ENCODE measurements at places on chromosomes 5 and 9.

DNA sequence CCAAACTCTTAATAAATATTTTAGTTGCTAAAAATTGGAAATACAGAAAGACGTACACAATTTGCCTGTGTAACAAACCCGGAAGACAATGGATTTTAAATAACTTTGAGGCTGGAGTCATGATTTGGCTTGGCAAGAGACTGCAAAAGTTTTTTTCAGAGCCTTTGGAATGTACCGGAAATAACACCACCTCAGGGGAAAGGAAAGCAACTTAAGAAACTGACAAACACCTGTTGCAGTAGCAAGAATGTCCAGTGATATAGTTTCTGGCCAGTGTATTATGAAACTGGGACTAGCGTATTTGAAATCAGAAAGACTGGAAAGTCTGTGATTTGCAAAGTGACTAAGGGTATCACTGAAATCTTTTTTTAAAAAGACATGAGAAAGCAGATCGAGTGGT lies 842 bp downstream of the MUSK start:
- no peak for DNase-seq

- no peak for DNase-seq
These were observed 80.3 kb downstream of the EPB41L4A start for GRCh38 chr5:112338681-112339337.

GRCh38 chr5:62038024-62038423 lies 268.0 kb upstream of the KIF2A start:
- DNase-seq: no peak

GRCh38 chr9:16823906-16824305 lies 46.6 kb downstream of the BNC2 start:
- DNase-seq: no peak

DNA sequence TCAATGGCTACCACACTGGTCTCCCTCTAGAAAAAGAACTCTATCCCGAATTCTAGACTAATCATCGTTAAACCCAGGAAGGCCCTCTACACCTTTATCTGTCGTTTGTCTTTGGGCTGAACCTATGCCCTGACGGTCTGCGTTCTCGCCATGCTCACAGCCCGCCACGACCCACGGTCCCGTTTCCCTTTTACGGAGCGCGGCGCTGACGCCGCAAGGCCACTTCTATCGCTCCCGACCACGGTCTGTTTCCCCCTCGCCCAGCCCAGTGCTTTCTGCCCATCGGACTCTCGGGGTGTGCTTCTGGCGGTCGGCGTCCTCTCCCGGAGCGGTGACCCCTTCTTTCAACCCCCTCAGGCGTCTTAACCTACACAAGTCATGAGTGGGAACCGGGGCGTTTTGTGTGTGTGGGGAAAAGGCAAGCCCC lies 974 bp downstream of the C9orf40 start:
- DNase-seq: peak; percentile 9

GRCh38 chr5:34415559-34416198 lies 240.4 kb upstream of the RAI14 start:
- no peak for DNase-seq

- no peak for DNase-seq
These were observed 115.9 kb downstream of the CDC42SE2 start for GRCh38 chr5:131379723-131380122.

- no peak for DNase-seq
These were observed 6.7 kb upstream of the TMEM141 start for GRCh38 chr9:136784249-136784996.

DNA sequence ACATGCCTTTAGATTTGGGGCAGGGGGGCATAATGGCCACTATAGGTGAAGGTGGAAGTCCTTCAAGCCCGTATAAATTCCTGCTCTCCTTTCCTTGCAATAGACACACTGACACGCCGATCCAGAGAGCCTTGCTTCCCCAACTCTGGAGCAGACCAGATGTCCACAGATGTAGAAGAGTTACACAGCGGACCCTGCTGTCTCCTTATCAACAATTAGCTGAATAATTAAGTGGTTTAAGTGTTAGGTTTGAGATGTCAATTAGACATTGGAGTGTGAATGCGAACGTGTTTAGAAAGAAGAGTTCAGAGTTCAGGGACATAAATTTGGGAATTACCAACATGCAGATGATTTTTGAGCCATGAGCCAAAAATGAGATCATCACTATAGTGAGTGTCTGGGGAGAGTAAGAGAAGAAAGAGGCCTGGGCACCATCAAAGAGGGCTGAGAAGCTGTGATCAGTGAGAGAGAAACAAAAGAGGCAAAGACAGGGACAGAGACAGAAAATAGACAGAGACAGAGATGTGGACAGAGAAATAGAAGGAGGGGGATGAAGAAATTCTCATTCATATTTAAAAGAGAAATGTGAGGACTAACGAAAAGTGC lies 734.4 kb upstream of the ADAMTS16 start:
- DNase-seq: no peak

DNA sequence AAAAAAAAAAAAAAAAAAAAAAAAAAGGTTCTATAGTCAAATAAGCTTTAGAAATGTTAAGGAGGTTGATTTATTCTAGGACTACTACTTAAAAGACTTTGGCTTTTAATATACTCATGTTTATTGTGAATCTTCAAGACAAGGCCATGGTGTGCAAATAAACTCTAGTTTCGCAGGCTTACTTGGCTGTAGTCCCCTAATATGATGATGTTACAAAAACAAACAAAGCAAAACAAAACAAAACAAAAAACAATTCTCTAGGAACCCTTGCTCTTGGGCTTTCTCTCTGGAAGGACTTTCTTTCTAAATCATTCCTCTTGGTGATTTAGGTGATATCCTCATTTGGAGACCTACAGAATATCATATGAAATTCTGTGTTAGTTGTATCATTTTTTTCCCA lies 172.0 kb downstream of the GDNF start:
- no peak for DNase-seq

- DNase-seq: no peak
These were observed 34.5 kb downstream of the FNBP1 start for GRCh38 chr9:130008538-130008937.

GRCh38 chr9:110104261-110104809 lies 103.6 kb downstream of the C9orf152 start:
- DNase-seq: no peak

- DNase-seq: no peak
These were observed 29.9 kb upstream of the PRSS3 start for GRCh38 chr9:33765411-33765810.

- DNase-seq: no peak
These were observed 141.8 kb downstream of the C9orf50 start for GRCh38 chr9:129478961-129479630.

DNA sequence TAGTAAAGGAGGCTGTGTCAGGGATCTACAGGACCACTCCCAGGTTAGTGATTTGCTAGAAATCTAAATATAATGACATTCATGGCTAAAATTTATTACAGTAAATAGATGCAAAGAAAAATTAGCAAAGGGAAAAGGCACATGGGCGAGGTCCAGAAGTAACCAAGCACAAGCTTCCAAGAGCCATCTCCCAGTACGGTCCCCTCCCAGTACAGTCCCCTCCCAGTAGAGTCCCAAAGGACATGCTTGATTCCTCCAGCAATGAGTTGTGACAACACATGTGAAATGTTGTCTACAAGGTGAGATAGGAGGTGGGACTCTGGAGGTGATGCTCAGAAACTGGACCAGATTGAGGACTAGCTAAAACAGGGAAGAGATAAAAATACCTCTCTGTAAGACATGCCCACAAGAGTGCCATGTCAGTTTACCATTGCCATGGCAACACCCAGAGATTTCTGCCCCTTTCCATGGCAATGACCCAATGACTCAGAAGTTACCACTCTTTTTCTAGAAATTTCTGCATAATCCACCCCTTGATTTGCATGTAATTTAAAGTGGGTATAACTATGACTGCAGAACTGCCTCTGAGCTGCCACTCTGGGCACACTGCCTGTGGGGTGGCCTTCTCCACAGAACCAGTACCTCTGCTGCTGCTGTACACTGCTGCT lies 27.9 kb upstream of the CEMIP2 start:
- no peak for DNase-seq

GRCh38 chr5:170632985-170633234 lies 129.1 kb downstream of the KCNIP1 start:
- peak; percentile 46 for DNase-seq

- no peak for DNase-seq
These were observed 59.8 kb upstream of the GOLPH3 start for GRCh38 chr5:32233696-32234447.

- DNase-seq: no peak
These were observed 109.8 kb upstream of the EDIL3 start for GRCh38 chr5:84494453-84494852.

- no peak for DNase-seq
These were observed 529.2 kb downstream of the EBF1 start for GRCh38 chr5:158570502-158570901.

GRCh38 chr9:97924386-97924785 lies 2.1 kb upstream of the TRMO start:
- no peak for DNase-seq

DNA sequence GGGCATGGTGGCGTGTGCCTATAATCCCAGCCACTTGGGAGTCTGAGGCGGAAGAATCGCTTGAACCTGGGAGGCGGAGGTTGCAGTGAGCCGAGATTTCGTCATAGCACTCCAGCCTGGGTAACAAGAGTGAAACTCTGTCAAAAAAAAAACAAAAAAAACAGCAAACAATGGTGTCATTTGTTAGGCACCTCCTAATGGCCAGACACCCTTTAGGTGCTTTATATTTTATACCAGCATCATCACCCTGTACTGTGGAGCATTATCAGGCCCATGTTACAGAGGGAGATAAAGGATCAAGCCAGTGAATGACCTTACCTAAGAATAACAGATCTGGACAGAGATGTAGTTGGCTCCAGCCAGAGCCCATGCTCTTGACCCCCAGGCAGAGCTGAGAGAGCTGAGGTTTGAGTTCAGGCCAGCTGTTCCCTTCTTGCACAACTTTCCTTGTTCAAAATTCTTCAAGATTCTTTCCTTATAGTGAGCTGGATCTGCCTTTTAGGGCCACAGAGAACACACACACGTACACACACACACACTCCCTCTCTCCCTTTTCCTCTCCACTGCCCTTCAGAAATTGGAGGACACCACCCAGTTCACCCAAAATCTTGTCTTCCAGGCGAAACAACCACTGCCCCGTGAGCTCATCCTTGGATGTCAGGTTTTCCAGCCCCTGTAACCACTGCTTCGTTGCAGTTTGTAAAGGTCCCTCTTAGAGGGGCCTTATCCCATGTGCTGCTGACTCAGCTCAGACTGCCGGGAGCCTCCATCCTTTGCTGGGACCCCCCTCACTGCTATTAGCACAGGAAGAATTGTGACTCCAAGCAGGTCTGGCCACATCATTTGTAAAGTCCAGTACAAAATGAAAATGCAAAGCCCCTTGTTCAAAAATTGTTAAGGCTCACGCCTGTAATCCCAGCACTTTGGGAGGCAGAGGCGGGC lies 10.4 kb upstream of the PTGES start:
- DNase-seq: no peak

GRCh38 chr5:150304481-150305081 lies 1.9 kb upstream of the ARSI start:
- no peak for DNase-seq

DNA sequence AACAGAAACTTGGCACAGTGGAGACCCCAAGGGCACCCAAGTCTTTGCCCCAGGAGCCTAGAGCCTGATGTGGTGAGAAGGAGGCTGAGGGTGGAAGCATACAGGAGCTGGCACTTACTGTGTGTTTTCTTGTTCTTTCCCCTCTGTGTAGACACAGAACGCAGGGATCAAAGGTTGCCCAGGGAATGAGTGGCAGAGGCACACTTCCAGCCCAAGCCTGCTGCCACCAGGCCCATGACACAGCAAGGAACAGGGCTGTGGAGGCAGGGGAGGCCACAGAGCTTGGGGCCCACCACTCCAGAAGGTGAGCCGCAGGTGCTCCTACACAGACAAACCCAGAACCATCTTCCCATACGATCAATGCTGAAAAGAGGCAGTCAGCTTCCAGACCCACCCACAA lies 73.9 kb upstream of the S1PR3 start:
- no peak for DNase-seq

DNA sequence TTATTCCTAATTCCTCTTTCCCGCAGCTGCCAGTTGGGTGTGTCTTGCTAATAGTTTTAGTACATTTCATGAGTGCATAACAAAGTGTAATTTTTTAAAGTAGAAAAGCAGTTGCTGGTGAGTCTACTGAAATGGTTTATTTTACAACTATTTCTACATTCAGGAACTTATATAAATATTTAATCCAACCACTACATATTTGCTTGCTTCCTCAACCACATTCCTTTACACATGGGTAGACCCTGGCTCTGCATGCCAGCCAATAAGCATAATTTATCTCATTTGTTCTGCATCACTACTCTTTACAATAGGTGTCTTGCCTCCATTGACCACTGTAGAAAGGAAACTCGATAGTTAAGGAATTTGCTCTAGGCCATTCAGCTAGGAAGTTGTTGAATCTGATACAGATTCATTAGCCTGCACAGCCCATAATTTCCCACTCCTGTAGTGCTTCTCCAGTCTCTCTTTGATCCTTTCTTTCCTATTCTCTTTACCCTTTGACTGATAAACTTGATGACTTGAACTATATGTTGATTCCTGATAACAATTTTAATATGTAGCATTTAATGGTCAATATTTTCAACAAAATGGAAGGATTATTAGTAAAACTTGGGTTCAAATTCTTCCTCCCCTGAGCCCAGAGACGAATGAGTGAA lies 342.5 kb upstream of the ACTBL2 start:
- DNase-seq: no peak

DNA sequence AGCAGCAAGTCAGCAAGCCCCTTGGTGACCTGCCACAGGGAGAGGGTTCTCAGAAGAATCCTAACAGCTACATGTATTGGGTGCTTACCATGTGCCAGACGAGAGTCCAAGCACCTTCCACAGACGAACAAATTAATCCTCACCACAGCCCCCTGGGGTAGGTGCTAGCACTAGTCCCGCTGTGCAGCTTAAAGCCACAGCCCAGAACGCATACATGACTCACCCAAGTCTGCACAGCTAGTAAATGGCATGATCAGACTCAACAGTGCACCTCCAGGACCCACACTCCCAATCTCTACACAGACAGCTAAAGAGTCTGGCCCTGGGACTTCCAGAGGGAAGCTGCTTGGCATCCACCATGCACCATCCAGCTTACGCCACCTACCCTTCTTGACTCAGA lies 111.5 kb downstream of the PAX5 start:
- no peak for DNase-seq

GRCh38 chr5:74309050-74309449 lies 331.5 kb downstream of the ENC1 start:
- DNase-seq: no peak

DNA sequence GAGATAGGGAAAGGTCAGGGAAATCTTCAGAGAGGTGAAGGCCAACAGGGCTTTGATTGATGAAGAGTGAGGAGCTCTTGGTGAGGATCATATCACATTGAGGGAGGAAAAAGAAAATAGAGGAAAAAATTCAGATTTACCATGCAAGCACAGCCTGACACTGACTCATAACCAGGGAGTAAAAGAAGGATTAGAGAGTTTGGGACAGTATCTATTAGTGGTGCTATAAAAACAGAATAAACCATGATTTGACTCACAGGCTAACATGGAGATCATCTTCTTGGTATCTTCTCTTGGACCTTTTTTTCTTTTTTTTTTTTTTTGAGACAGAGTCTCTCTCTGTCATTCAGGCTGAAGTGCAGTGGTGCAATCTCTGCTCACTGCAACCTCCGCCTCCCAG lies 44.4 kb downstream of the MUSK start:
- DNase-seq: no peak

- DNase-seq: peak; percentile 27
These were observed 97.3 kb downstream of the PRRT1B start for GRCh38 chr9:131642496-131643083.
